ENCODE measurements at places on chromosomes 2 and 18. TPM values are rescaled to one million over a fixed set of nuclear protein-coding genes. Genes with fewer than 3 reads are reported as not detected.

DNA sequence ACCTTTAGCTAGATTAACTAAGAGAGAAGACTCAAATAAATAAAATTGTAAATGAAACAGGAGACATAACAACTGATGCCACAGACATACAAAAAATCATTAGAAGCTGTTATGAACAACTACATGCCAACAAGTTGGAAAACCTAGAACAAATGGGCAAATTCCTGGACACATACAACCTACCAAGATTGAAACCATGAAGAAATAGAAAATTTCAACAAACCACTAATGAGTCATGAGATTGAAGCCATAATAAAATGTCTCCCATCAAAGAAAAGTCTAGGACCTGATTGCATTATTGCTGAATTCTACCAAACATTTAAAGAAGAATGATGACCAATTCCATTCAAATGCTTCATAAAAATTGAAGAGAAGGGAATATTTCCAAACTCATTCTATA lies 54.3 kb downstream of the ST3GAL5 start:
- DNase-seq = no peak
- no peak overlapping the region for H3K4me3 ChIP-seq
- H3K4me1 ChIP-seq = peaks cover 4% of the 10 kb centered on the region

- DNase-seq = no peak
- no peaks in the 10 kb centered on the region for H3K27me3 ChIP-seq
- no peaks in the 10 kb centered on the region for H3K4me1 ChIP-seq
- H3K36me3 ChIP-seq = no peaks in the 10 kb centered on the region
- no peak overlapping the region for H3K27ac ChIP-seq
- H3K4me3 ChIP-seq = no peak overlapping the region
Observed at GRCh38 chr18:53991202-53991601, 233.3 kb downstream of the MBD2 start.

TSPYL6 gene
- not detected for total RNA-seq

DNA sequence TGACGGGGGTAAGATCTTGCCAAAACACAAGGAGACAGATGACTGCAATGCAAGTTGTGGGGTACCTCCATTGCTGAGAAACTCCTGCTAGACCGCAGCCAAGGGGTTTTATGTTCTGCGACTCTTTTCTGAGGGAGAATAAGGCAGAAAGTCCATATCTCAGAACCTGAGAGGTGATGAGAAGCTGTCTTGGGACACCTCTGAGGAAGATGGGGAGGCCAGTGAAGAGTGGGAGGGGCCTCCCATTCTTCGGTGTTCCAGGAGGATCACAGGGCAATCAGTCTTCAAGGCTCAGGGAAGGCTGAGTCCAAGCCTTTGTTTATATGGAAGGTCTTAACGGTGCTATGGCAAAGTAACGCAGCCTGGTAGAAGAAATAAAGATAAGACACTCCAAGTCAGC lies 18.0 kb downstream of the CYP27A1 start:
- no peak for DNase-seq
- H3K27me3 ChIP-seq = peaks cover 15% of the 10 kb centered on the region
- peaks cover 8% of the 10 kb centered on the region for H3K4me1 ChIP-seq
- H3K4me3 ChIP-seq = no peak overlapping the region

- no peaks in the 10 kb centered on the region for H3K36me3 ChIP-seq
- H3K4me1 ChIP-seq = no peaks in the 10 kb centered on the region
- H3K27ac ChIP-seq = no peak overlapping the region
- no peak overlapping the region for H3K4me3 ChIP-seq
- H3K27me3 ChIP-seq = peaks cover 2% of the 10 kb centered on the region
- no peak for DNase-seq
Observed at GRCh38 chr2:16739778-16740581, 74.3 kb upstream of the CYRIA start.

- no peak overlapping the region for H3K27ac ChIP-seq
- DNase-seq = no peak
- no peaks in the 10 kb centered on the region for H3K36me3 ChIP-seq
Observed at GRCh38 chr2:164976301-164976700, 21.0 kb upstream of the SLC38A11 start.

DNA sequence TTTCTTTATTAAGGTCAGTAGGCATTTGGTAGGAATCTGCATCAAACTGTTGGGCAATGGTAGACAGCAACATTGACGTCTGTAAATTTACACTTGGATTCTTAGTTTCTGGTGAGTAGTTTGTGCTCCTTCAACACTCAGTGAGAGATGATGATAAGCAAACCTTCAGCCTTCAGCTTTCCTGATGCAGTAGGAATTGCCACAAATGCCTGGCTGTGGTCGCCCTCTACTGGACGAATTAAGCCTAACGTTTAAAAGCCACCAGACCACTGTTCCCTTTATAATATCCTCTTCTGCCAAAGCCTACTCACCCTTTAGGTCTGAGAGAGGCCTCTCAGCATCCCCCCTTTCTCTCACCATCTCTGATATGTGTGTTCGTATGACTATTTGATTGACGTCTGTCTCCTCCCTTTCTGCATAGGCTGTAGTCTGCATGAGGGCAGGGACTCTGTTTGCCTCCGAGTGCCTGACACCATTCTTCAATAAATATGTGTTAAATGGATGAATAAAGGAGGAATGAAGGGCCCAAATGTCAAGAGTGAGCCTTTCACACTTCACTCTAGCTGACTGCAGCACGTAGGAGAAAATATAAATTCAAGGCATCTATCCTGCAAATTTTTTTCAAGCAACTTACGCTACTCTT lies 47.0 kb upstream of the PLEKHM3 start:
- DNase-seq = peak; percentile 35
- H3K4me1 ChIP-seq = no peaks in the 10 kb centered on the region
- H3K4me3 ChIP-seq = no peak overlapping the region
- no peaks in the 10 kb centered on the region for H3K36me3 ChIP-seq
- no peak overlapping the region for H3K27ac ChIP-seq

DNA sequence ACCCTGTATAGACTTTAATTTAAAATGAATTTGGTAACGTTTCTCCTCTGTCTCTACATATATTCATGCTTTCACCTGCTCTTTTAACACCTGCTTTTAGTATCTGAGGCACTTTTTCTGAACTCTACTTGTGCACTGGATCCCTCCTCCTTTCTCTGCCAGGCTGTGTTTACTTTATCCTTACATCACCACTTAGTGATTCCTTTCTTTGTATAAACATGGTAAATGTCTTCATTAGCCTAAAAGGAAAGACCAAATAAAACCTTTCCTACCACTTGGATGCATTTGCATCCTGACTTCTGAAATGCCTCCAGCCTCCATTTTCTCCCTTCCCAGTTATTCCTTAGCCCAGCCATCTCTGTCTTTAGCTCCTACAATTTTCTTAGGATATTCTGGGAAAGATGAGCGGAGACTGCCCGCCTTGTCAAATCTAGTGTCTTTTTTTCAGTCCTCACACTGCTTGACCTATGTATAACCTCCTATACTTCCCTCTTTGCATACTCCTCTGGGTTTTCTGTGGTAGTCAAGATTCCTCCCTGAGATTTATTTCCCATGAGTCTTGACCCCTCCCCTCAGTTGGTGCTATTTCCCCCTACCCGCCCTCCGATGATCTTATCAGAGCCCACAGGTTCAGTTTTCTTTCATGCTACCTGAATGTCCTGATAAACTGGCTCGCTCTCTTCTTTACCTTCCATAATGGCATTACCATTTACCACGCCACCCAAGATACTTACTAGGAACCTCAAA lies 44.8 kb downstream of the REL start:
- H3K27me3 ChIP-seq = no peaks in the 10 kb centered on the region
- H3K36me3 ChIP-seq = peaks cover 60% of the 10 kb centered on the region
- no peaks in the 10 kb centered on the region for H3K4me1 ChIP-seq

GRCh38 chr18:47175283-47175897 lies 774 bp downstream of the IER3IP1 start:
- no peak for DNase-seq
- H3K4me3 ChIP-seq = peak overlapping the region; percentile 98
- no peaks in the 10 kb centered on the region for H3K27me3 ChIP-seq
- H3K4me1 ChIP-seq = peaks cover 19% of the 10 kb centered on the region
- no peaks in the 10 kb centered on the region for H3K36me3 ChIP-seq

DNA sequence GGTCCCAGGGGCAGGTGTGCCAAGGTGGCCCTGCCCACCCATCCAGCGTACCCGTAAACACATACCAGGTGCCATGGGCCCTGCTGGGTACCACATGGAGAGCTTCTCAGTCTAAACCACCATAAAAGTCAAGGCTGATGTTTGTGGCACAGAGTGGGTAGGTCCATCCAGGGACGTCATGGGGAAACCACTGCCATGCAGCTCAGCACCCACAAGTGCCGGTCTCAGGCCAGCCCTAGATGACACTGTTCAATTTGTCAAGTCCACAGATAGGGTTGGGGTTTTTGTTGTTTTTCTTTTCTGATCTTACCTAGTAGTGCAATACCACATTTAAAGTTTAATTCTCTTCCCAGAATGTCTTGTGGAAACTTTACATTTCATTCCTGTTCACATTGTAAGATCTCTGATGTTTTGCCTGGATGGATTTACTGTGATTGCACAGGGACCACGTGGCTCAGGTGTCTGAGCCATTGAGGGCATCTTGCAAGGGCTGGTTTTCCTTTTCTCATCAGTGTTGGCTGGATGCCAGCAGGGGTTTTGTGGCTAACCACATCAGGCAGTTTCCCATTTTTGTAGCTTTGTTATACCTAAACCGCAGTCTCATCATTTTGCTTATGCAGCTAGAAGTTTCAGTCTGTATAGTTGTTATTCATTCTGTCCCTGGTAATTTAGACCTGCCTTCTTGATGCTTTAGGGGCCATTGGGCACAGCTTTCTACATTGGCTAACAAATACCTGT lies 64.7 kb downstream of the STK25 start:
- no peak overlapping the region for H3K4me3 ChIP-seq
- peak; percentile 94 for DNase-seq
- H3K36me3 ChIP-seq = peaks cover 6% of the 10 kb centered on the region
- H3K27ac ChIP-seq = no peak overlapping the region

DNA sequence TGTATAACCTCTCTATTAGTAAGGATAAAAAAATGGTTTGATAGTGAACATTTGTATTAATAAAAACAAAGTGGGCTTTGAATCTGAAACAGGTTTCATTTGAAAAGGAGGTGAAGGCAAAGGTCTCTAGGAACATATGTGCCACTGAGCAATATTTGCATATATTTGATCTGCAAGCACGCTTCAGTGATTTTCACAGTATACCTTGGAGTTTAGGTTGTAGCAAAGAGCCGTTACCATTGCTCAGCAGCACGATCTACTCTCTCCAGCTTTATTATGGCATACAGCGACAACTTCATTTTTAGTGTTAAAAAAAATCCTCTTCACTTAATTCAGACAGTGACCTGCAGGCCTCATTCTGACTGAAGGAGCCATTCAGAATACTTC lies 75.8 kb upstream of the ZEB2 start:
- no peak for DNase-seq
- H3K27me3 ChIP-seq = no peaks in the 10 kb centered on the region
- no peak overlapping the region for H3K4me3 ChIP-seq
- H3K27ac ChIP-seq = no peak overlapping the region

DNA sequence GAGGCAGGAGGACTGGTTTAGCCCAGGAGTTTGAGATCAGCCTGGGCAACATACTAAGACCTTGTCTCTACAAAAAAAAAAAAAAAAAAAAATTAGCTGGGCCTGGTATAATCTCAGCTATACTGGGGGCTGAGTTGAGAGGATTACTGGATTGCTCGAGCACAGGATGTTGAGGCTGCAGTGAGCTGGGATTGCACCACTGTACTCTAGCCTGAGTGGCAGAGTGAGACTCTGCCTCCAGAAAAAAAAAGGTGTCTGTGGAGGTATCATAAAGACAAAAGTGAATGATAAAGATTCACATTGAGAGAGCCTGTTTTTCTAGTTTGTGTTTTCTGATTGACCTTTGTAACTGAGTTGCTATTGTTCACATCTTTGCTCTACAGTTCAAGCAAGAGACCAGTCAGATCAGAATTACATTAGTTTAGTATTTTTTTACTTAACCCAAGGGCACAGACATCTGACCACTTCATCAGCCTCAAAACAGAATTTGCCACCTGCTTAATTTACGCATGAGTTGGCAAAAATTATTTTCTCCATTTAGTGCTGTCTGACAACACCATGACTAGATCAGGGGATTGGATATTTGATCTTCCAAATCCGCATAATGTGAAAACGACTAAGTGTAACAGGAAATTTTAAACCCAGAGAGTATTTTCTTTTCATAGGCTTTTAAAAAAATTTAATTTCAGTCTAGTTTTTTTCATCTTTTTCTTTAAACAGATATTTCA lies 271.0 kb downstream of the TGIF1 start:
- no peak overlapping the region for H3K4me3 ChIP-seq
- H3K36me3 ChIP-seq = no peaks in the 10 kb centered on the region
- DNase-seq = no peak

DNA sequence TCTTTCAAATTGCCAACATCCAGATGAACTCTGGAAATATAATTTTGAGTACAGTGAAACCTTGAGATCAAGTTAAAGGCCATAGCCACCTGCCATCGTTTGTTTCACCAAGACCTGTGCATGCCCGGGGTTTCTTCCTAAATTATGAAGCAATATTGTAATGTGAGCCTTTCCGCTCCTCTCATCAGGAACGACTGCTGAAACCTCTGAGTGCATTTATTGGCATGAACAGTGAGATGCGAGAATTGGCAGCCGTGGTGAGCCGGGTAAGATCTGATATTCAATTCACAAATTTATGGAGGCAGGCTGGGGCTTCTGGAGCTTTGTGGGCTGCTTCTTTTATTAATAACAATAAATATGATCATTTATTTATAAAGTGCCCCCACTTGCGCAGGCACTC lies 27.7 kb upstream of the ELOA2 start:
- H3K27me3 ChIP-seq = no peaks in the 10 kb centered on the region
- H3K4me1 ChIP-seq = no peaks in the 10 kb centered on the region

Data from CD4-positive, alpha-beta T cell (primary cell).